Cardiac muscle cell (in vitro differentiated cells and primary cell): ENCODE measurements at places on chromosomes 6 and 20.
A peak's percentile ranks its signal among the peaks of the same experiment; 100 is the strongest.

- H3K27me3 ChIP-seq: peaks cover 23% of the 10 kb centered on the region
- no peak for DNase-seq
Measured at GRCh38 chr6:136793363-136793762, 1.1 kb upstream of the MAP3K5 start.

DNA sequence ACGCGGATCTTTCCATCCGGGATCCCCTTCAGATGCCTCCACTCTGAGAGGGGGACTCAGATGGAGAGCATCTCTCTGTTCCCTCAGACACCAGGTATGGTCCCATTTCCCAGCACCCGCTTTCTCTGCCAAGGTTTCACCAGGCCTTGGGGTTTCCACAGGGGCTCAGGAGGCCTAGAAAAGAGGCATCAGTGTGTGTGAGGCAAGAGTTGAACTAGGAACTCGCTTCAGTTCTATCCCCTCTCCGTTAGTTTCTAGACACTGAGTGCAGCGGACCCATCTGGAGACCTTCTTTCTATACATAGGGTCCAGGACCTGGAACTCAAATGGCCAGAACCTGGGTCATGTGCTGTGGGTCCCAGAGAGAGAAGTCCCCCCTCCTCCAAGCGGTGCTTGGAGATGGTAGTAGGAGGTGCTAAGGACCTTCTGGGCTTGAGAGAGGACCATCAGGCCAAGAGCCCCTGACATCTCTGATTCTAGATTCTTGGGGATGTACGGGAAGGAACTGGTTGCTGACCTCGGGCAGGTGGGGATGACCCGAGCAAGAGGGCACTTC is 2.1 kb downstream of the SLC12A5 start:
- peaks cover 99% of the 10 kb centered on the region for H3K27me3 ChIP-seq
- no peaks in the 10 kb centered on the region for H3K36me3 ChIP-seq
- no peak overlapping the region for H3K27ac ChIP-seq
- DNase-seq: no peak
- peak overlapping the region; percentile 19 for H3K4me3 ChIP-seq

- peak; percentile 14 for DNase-seq
- peak overlapping the region; percentile 2 for H3K27ac ChIP-seq
- no peaks in the 10 kb centered on the region for H3K36me3 ChIP-seq
- H3K4me3 ChIP-seq: no peak overlapping the region
- no peaks in the 10 kb centered on the region for H3K27me3 ChIP-seq
Measured at GRCh38 chr6:89260832-89261231, 43.7 kb upstream of the GABRR1 start.

GRCh38 chr6:138873191-138873590 is 77.3 kb downstream of the ECT2L start:
- DNase-seq: no peak
- no peak overlapping the region for H3K4me3 ChIP-seq
- no peaks in the 10 kb centered on the region for H3K27me3 ChIP-seq
- no peak overlapping the region for H3K27ac ChIP-seq
- no peaks in the 10 kb centered on the region for H3K36me3 ChIP-seq

- peaks cover 47% of the 10 kb centered on the region for H3K4me1 ChIP-seq
- no peaks in the 10 kb centered on the region for H3K36me3 ChIP-seq
- H3K27me3 ChIP-seq: no peaks in the 10 kb centered on the region
- DNase-seq: no peak
Measured at GRCh38 chr20:37878835-37879599, 23.9 kb upstream of the VSTM2L start.

- DNase-seq: no peak
- peaks cover 21% of the 10 kb centered on the region for H3K27me3 ChIP-seq
- H3K27ac ChIP-seq: no peak overlapping the region
- H3K36me3 ChIP-seq: no peaks in the 10 kb centered on the region
- no peaks in the 10 kb centered on the region for H3K4me1 ChIP-seq
Measured at GRCh38 chr20:46994341-46994740, 99.7 kb downstream of the EYA2 start.

DNA sequence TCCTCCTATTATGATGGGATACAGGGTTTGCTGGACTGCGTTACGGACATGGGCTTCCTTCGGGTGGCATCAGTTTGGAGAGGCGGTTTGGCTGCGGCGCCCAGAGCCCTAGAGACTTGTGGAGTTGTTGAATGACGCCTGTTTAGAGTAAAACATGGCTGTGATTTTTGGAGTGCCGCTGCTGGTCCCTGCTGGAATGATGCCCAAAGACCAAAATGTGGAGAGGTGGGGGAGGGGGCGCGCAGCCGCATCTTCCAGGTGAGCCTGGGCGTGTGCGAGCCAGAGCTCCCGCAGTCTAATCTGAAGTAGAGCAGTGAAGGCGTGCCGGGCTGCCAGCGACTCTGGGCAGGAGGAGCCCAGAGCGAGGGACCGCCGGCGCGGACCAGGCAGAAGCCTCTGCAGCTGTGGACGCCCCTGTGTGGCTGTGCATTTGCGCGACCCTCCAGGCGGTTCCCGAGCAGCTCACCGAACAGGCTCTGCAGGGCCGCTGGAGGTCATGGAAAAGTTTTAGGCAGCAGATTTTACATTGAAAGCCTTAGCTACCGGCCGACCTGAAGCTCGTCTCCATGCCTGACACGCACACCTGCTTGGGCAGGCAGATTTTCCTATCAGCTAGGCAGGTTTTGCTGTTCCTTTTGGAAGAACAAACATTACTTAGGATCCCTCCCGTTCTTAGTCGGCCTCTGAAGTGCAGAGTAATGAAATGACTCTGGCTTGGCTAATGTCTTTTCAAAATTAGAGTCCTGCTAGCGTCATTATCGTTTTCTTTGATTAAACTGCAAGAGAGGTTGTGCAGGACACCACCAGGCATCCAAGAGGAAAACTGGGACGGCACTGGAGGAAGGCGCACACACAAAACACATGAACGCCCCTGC is 298.2 kb downstream of the PHACTR1 start:
- H3K4me1 ChIP-seq: peaks cover 18% of the 10 kb centered on the region
- DNase-seq: peak; percentile 25
- H3K27ac ChIP-seq: no peak overlapping the region
- peaks cover 64% of the 10 kb centered on the region for H3K27me3 ChIP-seq
- H3K36me3 ChIP-seq: no peaks in the 10 kb centered on the region

- H3K27me3 ChIP-seq: no peaks in the 10 kb centered on the region
- peaks cover 3% of the 10 kb centered on the region for H3K4me1 ChIP-seq
- no peak overlapping the region for H3K27ac ChIP-seq
Measured at GRCh38 chr6:10140824-10141223, 274.1 kb downstream of the TFAP2A start.

- no peak overlapping the region for H3K4me3 ChIP-seq
- no peaks in the 10 kb centered on the region for H3K27me3 ChIP-seq
- H3K36me3 ChIP-seq: no peaks in the 10 kb centered on the region
- DNase-seq: peak; percentile 62
- H3K4me1 ChIP-seq: no peaks in the 10 kb centered on the region
Measured at GRCh38 chr20:49508435-49509199, 26.1 kb upstream of the KCNB1 start.

DNA sequence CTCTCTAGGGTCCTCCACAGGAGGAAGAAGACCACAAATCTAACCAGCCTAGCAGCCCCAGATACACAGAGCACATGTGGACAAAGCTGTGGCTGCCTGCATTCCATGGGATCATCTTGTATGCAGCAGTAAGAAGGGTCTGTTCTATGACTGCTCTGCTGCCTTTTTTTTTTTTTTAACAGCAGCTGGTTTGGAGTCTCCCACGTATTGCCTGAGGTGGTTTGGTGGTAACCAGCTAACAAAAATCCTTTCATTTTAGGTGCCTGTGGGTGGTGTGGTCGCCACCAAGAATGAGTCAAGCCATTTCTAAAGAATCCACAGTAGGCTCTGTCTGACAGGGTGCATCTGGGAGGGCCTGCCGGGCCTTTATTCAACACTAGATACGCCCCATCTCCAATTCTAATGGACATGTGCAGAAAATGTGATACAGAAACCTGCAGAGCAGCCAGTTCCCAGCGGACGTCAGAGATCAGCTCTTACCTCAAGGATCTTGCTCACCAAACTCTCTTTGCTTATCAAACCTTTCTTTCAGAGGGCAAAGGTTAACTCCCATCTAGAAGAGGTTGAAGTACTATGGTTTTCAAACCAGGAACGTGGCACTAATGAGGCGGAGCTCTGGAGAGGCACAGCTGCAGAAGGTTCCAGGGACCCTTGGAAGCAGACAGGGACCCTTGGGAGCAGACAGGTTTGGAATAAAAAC is 32.0 kb downstream of the GNAS-AS1 start:
- peak overlapping the region; percentile 84 for H3K27ac ChIP-seq
- H3K36me3 ChIP-seq: no peaks in the 10 kb centered on the region
- no peak overlapping the region for H3K4me3 ChIP-seq
- peaks cover 51% of the 10 kb centered on the region for H3K4me1 ChIP-seq

GRCh38 chr6:35282472-35282871 is 15.1 kb upstream of the DEF6 start:
- DNase-seq: no peak
- H3K27me3 ChIP-seq: no peaks in the 10 kb centered on the region
- H3K27ac ChIP-seq: no peak overlapping the region
- no peak overlapping the region for H3K4me3 ChIP-seq
- H3K36me3 ChIP-seq: peaks cover 42% of the 10 kb centered on the region
- peaks cover 15% of the 10 kb centered on the region for H3K4me1 ChIP-seq
